CD4-positive, alpha-beta memory T cell (primary cell): ENCODE measurements at places on chromosomes 6 and 20.

DNA sequence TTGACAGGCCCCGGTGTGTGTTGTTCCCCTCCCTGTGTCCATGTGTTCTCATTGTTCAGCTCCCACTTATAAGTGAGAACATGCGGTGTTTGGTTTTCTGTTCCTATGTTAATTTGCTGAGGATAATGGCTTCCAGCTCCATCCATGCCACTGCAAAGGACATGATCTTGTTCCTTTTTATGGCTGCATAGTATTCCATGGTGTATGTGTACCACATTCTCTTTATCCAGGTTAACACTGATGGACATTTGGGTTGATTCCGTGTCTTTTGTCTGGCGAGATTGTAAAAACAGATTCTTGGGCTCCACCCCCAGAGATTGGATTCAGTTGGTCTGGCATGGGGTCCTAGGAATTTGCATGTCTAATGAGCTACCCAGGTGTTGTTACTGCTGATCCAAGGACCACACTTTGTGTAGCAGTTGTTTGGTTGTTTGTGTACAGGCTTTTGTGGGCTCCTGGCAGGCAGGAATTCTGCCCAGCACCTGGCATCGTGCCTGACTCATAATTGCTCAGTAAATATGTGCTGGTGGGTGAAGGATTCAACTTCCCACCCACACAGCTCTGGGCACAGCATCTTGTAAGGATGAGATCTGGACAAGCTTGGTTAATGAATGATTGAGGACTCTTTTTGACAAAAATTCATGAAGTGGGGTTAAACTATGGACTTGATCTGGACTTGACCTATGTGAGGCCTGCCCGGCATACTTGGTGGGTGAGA lies 5.2 kb downstream of the TOX2 start:
- no peak for DNase-seq

DNA sequence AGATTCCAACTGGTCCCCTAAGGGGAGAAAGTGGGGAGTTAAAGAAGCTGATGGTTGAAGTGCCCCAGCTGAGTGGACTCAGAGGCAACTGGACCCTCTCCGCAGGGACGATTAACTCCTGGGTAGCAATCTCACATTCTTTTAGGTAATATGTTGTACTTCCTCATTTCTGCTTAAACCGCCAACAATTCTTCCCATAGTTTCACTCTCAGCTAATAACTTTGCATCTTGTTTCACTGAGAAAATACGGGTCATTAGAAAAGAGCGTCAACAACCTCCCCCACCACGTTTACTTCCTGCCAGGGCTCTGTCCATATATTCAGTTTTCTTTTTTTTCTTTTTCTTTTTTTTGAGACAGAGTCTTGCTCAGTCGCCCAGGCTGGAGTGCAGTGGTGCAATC lies 39.5 kb upstream of the CHD6 start:
- no peak for DNase-seq

- no peak for DNase-seq
Observed at GRCh38 chr6:55560290-55560885, 18.6 kb downstream of the HMGCLL1 start.

DNA sequence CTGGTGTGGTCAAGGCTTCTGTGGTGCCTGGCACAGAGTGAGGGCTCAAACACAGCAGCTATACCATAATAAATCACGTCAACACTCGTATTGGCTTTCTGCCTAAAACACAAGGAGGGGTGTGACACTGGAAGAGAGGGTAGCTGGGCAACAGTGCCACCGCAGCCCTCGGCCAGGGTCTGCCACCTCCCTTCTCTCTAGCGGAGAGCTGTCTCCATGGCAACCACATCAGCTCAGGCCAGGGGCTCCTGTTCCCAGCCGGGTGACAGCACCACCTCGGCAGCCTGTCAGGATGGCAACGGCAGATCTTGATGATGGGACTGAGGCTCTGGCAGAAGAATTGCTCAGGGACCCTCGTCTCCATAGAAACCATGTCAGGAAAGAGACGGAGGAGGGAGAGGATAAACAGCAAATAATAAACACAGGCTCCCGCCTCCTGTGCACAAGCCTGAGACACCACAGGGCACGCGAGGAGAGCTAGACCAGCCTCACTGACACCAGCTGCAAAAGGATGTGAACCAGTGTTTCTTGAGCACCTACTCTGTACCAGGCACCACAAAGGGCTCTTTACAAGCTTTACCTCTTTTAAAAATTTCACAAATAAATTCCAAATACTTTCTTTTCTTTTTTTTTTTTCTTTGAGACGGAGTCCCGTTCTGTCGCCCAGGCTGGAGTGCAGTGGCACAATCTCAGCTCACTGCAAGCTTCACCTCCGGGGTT lies 50.4 kb upstream of the TLDC2 start:
- no peak for DNase-seq

DNA sequence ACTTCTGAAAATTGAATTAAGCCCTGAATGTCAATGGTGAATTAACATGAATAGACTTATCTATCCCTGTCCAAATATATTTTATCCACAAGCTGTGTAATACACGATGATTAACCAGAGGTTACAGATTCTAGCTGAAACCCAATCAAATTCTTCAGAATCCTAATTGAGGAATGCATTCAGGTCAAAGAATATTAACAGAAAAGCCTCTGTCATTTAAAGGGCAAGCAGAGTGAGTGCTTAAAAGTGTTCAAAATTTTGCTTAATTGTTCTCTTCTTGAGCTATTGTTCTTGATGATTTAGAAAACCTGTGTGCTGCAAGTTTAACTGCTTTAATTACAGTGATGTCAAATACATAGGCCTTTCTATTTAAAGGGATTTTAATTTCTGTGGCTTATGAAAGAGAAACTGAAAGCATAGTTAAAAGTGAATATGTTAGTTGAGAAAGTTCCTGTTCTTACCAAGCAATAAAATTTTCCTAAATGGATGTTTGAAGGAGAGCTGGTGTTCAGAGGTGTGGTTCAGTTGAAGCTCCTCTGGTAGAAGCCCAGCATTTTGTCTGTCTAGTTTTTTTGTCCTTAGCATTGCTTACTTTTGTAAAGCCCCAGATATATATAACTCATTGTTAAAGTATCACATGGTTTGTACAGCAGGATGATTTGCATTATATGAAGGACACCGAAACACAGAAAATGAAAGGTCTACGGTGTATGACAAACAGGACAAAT lies 466.3 kb upstream of the PLCB4 start:
- peak; percentile 2 for DNase-seq

DNA sequence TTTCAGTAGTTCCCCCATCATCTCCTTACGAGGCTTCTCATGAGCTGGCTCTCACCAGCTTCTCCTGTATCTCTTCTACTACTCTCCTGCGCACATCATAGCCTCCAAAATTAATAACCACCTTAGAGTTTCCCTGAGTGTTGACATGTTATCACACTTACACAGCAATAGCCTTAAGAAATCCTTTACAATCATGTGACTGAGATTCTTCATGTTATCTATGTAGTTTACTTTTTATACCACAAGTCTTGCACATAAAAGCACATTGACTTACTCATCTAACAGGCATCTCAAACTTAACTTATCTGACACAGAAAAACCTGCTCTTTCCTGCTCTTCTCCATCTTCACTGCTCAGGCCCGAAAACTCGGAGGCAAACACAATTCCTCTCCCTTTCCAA lies 103.7 kb upstream of the TAB2 start:
- DNase-seq, result no peak

GRCh38 chr6:43113431-43114260 lies 37.5 kb downstream of the PTK7 start:
- DNase-seq, result no peak

- DNase-seq, result no peak
Observed at GRCh38 chr6:109235481-109236038, 140.3 kb downstream of the CEP57L1 start.

DNA sequence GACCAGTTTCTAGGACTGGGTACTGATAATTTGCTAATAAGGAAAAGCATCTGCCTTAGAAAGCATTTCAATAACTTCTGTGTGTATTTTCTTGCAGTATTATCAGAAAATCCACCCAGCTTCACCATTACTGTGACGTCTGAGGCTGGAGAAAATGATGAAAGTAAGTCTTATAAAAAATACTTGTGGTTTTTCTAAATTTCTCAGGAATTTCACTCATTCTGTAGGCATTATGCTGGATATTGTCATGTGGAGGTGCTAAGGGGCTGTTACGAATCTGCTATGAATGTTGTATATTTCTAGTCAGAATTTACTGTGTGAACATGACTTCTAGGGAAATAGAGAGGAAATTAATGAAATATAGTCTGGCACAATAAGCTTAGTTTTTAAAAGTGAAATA lies 8.9 kb downstream of the RWDD1 start:
- DNase-seq, result no peak

DNA sequence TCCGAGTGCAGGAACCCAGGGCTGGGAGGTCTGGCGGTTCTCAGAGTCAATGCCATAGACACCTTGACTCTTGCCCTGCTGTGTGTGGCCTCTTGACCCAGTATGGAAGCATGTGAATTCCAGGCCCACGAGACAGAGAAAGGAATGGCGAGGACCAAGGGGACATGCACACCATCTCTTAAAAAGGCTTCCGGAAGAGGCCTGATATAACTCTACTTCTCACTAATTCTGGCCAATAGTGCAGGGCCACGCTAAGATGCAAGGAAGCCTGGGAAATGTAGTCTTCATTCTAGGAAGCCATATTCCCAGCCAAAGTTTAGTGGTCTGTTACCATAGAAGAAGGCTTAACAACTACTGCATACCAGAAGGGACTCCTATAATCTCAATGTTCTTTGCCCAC lies 177.0 kb upstream of the KCNG1 start:
- DNase-seq, result no peak
